Renal cortical epithelial cell (primary cell): ENCODE measurements at places on chromosomes 7 and 10. TPM values are rescaled to one million over a fixed set of nuclear protein-coding genes. Genes with fewer than 3 reads are reported as not detected.

GRCh38 chr7:116776610-116777289 is 85.6 kb upstream of the CAPZA2 start:
- peak; percentile 99 for DNase-seq

DNA sequence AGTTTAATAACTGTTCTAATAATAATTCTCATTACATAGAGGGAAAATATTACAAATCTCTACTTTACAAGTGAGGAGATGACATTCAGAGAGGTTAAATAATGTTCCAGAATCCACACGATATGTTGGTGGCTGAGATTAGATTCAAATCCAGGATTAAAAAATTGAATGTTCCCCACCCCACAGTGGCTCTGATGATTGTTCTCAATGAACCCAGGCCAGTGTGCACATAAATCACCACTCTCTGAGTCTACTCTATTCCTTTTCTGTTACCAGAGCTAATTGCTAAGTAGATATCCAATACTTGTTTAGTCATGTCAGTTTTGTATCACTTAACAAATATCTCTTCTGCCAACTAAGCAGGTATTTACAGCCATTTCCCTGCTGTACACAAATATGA is 281.0 kb downstream of the ABCA13 start:
- DNase-seq, result no peak

GRCh38 chr7:31775556-31775955 is 88.5 kb downstream of the PPP1R17 start:
- no peak for DNase-seq

- DNase-seq, result no peak
Measured at GRCh38 chr10:266974-267425, 131.7 kb downstream of the ZMYND11 start.

DNA sequence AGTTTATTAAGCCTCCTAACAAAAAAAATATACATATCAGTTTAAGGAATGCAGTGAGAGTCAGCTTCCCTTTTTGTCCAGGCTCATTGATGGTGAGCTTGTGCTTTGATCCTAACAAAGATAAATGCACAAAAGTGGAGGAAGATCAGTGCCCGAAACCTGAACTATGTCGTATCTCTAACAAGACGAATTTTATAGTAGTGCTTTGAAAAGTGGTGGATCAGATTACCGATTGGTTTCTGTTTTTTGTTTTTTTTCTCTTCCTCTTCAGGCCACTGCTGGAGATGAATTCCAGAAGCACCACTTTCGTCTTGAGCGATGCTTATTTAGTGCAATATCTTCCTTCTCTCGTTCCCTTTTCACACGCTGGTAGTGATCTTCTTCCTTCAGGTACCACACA is 72.8 kb downstream of the RHOBTB1 start:
- DNase-seq, result no peak

DNA sequence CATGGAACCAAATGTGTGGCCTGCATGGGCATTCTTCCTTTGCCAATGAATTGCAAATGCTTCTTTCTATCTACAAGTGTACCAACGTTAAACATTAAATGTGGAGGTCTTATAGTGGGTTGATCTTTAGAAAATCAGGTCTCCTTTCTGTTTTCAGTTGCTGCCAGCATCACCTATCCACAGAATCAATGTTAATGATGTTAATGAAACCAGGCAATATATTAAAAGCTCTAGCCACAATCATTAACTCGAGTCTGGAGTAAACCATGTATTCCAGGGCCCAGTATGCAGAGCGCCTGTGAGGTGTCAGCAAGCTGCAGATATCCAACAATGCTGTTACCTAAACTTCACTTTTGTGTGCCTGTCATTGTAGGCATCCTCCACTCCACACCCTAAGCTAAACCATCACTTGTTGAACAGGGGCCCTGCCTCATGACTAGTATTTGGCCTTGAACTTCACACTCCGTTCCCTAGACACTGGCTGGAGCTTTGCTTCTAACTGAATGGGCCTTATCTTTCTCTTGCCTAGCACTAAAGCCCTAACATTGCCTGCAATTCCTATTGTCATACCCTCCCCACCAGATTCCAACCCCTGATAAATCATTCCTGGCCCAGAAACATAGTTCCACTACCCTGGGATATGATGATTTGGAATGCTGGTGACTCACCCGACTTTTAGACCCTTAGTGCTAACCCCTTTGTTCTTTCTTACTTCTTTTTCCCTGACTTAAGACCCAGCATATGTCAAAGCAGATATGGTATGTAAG is 24.3 kb upstream of the ITGB8 start:
- DNase-seq, result peak; percentile 76

DNA sequence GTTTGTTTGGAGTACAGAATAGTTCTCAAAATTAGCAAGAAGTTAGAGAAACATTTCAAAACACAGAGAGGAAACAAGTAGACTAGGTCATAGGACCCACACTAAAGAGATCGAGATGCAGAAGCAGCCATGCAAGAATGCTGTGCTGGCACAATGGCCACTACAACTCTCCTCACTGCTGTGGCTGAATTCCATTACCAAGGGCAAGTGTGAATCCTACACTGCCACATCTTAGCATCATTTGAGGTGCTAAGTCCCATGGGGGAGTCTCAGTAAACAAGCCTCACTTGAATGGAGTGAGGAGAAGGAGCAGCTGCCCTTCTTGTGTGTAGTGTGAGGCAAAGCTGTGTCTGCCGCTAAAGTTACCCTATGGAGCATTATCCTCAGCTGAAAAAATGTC is 56.7 kb downstream of the PCLO start:
- DNase-seq, result no peak

- DNase-seq, result peak; percentile 97
Measured at GRCh38 chr10:119667562-119668328, 16.6 kb downstream of the BAG3 start.

- peak; percentile 9 for DNase-seq
Measured at GRCh38 chr7:90931986-90932916, 332.0 kb upstream of the FZD1 start.

DNA sequence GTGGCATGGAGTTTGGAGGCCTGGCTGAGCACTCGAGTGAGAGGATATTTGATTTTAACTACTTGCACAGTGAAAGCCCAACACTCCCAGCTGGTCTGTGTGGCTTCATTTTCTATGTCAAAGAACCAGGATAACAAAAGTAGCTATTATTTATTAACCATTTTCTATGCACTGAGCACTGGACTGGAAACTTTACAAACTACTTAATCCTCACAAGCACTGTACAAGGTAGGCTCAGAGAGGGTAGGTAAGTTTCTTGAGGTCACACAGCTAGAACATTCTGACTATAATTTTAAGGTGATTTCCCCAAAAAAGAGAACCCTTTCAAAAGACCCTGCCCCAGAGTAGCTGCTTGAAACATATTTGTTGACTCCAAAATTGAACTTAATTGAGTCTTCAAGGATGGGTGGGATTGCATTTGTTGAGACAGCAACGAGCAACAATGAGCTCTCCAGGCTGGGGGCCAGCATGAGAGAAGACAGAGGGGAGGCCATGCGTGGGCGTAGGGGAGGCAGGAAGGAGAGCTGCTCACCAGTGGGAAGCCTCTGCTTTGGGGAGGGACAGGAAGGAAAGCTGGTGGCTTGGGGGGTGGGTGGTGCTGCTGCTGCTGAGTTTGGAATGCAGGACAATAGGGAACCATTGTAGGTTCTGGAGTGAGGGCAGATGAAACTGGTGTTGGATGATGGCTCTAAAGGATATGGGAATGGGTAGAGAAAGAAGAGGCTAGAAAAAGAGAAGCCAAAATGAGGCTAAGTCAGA is 31.5 kb downstream of the FAM241B start:
- DNase-seq, result peak; percentile 55

- no peak for DNase-seq
Measured at GRCh38 chr10:73039635-73040034, 57.0 kb downstream of the P4HA1 start.

GRCh38 chr7:112405286-112405685 is 45.0 kb upstream of the IFRD1 start:
- no peak for DNase-seq

PPRC1 gene
- 7.8 and 17.4 TPM in 2 replicates for total RNA-seq

PRSS2 gene
- not detected in 2 replicates for total RNA-seq

SCIN gene
- 24.5 and 113 TPM in 2 replicates for total RNA-seq

OR6V1 gene
- not detected in 2 replicates for total RNA-seq

PNLIPRP1 gene
- not detected in 2 replicates for total RNA-seq

SLC26A4 gene
- total RNA-seq, result 0.10 and 0.87 TPM in 2 replicates

CNPY1 gene
- total RNA-seq, result not detected in 2 replicates

PTPN20 gene
- total RNA-seq, result 7.3 and 9.5 TPM in 2 replicates
